Mucosa of descending colon (tissue), 3 donors: ENCODE measurements at places on chromosomes 12 and 14.

- DNase-seq, result no peak
These were observed 48.5 kb downstream of the IFNG-AS1 start for GRCh38 chr12:68037616-68038255.

DNA sequence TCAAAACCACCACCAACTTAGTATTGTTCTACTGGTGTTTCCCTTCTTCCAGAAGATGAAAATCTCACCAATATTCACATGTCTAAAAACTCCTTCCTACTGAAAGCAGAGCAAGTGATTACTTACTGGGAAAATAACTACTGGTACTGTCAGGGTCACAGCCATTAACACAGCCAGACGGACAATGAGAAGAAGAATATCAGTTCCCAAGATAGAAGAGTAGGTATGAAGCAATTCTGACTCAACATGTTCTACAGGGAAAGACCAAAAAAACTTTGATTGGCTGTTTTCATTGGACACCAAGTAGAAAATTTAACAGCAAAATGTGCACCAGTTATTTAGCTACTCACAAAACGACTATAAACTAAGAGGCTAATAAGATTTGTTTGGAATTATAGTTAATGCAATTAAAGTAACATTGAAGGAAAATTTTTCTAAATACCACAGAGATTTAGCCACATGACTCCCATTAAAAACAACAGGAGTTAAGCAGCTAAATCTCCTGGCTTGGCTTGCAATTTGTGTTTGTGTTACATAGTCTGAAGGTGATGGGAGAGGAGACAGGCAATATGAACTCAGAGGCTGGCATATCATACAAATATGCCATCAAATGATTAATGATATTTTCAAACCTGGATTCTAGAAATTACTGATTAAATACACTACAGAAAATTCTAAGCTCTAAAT, 9.5 kb downstream of the SLC38A2 start:
- no peak for DNase-seq

- no peak for DNase-seq
These were observed 28.6 kb upstream of the BATF start for GRCh38 chr14:75493592-75494087.

DNA sequence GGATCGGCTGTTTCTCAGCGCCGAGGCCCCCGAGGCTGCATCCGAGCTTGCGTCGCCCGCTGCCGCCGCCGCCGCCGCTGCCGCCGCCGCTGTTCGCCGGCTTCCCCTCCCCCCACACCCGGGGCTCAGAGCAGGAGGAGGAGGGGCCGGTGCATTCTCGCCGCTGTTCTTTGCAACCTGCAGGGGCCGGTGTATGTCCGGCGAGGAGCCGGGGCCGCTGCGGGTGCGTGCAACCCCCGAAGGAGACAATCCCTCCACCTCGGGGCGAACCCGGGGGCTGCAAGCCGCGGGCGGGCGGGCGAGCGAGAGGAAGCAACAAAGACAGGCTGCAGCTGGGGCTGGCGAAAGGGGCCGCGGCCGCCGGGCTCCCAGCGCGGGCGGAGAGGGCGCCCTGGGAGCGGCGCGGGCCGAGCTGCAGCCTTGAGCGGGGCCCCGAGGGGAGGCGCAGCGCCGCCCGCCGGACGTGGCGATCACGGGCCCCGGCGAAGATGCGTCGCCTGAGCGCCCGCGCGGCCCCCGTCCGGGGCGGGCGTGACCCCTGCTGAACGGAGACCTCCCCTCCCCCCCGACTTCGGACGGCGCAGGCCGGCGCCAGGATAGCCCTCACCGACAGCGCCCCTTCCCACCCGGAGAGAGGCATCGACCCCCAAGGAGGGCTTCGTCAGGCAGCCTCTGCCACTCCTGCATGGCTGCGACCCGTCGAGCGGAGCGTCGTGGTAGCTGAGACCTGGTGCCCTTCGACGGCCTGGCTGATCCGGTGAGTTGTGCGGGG, 702 bp downstream of the FAM222A start:
- DNase-seq, result peak; percentile 79

GRCh38 chr12:71795901-71796300, 41.2 kb downstream of the RAB21 start:
- DNase-seq, result no peak

- DNase-seq, result no peak
These were observed 44.9 kb downstream of the BBS10 start for GRCh38 chr12:76303365-76303764.
